ENCODE measurements at places on chromosomes 5 and 9. TPM values are rescaled to one million over a fixed set of nuclear protein-coding genes. Genes with fewer than 3 reads are reported as not detected.

Gene ADAMTS19
- total RNA-seq: 3.0 TPM

GRCh38 chr5:97854871-97855762 lies 672.1 kb upstream of the RIOK2 start:
- H3K27me3 ChIP-seq: no peaks in the 10 kb centered on the region
- DNase-seq: no peak
- peaks cover 2% of the 10 kb centered on the region for H3K36me3 ChIP-seq
- no peak overlapping the region for H3K27ac ChIP-seq

DNA sequence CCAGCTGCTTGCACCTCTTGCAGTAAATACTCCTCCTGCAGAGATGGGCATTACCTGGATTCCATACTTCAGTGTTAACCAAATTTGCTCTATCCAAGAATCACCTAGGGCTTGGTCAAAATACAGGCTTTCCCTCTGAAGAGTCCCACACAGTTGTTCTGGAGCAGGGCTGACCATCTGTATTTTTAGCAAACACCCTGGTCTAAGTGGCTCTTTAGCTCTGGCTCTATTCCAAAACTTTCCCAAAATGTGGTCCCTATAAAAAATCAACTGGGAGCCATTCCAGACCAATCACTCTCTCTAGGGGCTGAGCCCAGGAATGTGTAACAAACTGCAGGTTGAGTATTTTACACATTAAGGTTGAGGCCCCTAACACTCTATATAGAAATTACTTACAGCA lies 153.7 kb downstream of the SPOCK1 start:
- H3K27me3 ChIP-seq: no peaks in the 10 kb centered on the region
- peak overlapping the region; percentile 27 for H3K27ac ChIP-seq
- DNase-seq: no peak
- no peak overlapping the region for H3K4me3 ChIP-seq
- H3K4me1 ChIP-seq: peaks cover 67% of the 10 kb centered on the region
- H3K36me3 ChIP-seq: no peaks in the 10 kb centered on the region

Gene FAXDC2
- total RNA-seq: 2.9 TPM

- DNase-seq: no peak
- H3K4me3 ChIP-seq: no peak overlapping the region
- peaks cover 22% of the 10 kb centered on the region for H3K27me3 ChIP-seq
- peaks cover 4% of the 10 kb centered on the region for H3K4me1 ChIP-seq
- H3K36me3 ChIP-seq: no peaks in the 10 kb centered on the region
These were observed 20.9 kb downstream of the CDHR2 start for GRCh38 chr5:176570044-176570443.

Gene CDX1
- total RNA-seq: not detected
